ENCODE measurements at places on chromosomes 4 and X.

DNA sequence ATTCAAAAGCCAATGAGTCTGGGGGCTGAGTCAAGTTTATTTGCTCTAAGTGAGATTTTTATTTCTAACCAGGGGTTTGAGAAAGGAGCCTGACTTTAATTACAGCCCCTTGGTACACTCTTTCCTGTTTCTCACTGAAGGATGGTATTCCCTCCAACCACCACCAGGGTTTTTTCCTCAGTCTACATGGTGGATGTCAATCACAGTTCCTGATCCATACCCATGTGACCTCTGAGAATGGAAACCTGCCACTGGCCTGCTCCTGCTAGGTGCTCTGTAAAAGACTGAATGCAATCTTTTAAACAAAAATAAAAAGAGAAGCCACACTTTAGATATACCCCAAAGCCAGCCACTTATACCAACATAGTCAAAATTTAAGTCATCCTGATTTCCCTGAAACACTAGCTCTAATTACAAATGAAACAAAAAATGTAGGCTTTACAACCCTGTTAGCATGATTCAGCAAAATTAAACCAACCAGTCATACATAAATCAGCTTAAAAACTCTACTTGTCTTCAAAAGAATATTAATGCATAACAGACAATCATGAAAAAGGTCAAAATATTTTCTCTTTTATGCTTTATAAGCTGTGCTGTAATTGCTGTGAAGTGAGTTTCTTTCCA is 112.1 kb upstream of the NWD2 start:
- no peak for DNase-seq

DNA sequence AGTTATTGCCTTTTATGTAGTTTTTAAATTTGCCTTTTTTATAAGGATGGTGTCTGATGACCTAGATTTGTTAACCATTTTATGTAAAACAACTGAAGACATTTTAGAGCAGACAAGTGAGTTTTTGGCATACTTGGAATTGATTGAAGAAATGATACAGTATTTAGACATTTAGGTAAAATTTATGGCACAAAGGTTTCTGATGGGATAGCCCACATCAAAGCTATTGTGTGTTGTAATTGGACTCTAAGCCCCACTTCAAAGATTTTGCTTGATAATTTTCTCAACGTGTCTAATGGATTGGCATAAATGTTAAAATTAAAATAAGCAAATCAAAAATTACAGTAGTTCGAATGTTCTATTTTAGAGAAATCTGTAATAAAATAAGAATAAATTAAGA is 17.6 kb downstream of the EPGN start:
- no peak for DNase-seq

GRCh38 chr4:98204236-98204553 is 57.0 kb upstream of the RAP1GDS1 start:
- DNase-seq, result peak; percentile 24

DNA sequence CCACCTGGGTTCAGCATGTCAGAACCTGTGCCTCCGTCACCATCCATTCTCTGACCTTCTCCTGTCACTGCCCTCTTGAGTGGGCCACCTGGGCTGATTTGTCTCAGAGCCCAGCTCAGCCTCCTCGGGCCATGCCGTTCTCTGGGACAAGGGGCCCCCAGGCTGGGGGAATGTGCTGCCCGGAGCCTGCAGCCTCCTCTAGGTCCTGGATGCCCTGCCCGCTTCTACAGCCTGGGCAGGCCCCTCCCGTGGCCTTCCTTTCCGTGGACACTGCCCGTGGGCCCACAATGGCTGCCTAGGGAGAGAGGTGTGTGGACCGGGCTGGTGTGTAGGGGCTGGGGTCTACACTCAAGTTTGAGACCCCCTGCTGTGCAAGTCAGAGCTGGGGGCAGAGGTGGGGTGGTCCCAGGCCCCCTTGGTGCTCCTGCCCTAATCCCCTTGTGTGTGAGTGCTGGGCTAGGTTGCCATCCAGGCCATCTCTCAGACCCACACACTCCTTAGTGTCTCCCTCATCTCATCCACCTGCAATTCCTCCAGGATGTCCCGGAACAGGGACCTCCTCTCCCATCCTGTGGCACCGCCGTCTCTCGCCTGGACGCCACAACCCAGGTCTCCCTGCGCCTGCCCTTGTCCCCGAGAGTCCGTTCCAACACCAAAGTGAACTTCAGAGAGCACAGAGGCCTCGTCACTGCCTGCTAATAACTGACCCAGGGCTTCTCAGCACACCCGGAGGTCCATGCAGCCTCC is 12.4 kb downstream of the PSAPL1 start:
- no peak for DNase-seq

DNA sequence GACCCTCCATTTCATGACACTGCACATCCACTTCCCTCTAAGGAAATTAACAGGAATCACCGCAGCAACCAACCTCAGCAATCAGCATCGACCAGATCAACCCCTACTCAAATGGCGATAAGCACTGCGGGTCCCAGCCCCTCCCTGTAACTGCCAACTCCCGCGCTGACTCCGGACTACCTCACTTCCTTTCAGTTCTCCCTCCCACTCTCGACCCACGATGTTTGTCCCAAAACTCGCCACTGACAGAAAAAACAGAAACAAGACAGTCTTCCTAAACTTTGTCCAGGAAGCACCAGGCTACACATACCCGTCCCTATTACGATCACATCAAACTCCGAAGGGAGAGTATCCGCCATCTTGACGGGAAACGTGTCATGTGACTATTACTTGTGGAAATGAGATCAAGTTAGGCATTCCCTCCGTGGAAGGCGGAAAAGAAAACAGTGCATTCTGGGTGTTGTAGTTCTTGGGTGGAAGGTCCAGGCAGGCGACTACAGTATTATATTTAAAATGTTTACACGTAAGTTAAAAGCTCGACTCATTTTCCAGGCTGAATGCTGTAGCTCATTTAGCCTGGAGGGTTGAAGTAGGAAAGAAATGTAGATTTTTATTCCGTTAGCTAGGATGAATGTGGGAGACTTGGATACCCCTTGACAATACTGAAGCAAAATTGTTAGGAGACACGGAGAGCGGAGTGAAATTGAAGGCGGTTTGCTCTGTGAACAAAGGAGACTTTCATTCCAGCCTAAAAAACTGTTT is at the start of gene CHM:
Gene CHM (minus strand): TSS at position 385 of the 762 bp plus-strand sequence. CDS start 26 bp downstream, at position 359.
- DNase-seq, result peak; percentile 76

- DNase-seq, result no peak
Observed at GRCh38 chr4:75745161-75745560, 20.8 kb downstream of the USO1 start.

DNA sequence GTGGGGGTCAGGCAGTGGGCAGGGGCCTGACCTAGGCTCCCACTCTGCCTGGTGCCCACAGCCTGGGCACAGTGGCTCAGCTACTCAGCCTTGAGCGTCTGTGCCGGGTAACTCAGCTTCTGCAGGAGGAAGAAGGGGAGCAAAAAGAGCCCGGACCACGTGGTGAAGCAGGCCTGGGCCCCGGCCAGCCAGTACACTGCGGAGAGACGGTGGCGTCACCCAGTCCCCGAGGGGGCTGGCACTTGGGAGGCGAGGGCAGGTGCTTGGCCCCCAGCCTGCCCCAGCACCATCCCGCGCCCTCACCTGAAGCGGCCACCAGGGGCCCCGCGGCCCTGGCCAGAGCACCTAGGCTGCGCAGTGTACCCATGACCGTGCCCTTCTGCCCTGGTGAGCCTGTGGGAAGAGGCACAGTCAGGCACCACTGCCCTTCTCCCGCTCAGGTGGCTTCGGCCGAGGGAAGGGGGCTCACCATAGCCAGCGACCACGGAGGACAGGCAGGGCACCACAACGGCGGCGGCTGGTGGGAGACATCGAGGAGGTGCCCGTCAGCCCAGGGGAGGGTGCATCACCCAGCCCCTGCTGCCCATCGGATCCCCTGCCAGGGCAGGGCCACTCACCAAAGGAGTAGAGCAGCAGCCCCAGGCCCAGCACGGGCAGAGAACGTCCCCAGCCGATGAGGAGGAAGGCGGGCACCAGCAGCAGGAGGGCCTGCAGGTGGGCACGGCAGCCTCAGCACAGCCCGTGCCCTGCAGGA is 32.3 kb downstream of the NOP14 start:
- DNase-seq, result no peak

GRCh38 chr4:6448476-6449170 is 23.8 kb downstream of the PPP2R2C start:
- no peak for DNase-seq

- DNase-seq, result no peak
Observed at GRCh38 chrX:13646154-13646549, 6.8 kb upstream of the TCEANC start.

- DNase-seq, result no peak
Observed at GRCh38 chr4:62914758-62915157, 1494.5 kb downstream of the TECRL start.

DNA sequence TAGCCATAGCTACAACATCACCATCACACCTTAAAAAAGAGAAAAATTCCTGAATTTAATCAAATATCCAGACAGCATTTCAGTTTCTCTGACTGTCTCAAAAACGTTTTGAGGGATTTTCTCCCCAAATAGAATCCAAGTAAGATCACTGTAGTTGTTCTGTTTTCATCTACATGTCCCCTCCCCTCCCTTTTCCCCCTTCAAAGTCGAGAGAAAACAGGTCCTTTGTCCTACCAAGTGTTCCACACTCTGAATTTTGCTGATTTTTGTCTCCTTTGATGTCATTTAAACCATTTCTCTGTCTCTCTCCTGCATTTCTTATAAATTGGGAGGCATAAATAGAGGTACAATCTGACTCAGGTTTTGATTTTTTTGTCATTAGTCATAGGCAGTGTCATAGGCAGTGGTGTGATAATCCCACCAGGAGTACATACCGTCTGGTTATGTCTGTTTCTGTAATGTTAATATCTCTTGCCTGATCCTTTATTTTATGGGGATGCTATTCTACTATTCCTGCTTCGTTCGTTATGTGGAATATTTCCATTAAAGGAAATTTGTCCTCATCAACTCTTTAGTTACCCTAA is 348.6 kb downstream of the PTTG2 start:
- DNase-seq, result no peak

- no peak for DNase-seq
Observed at GRCh38 chr4:8710416-8710815, 117.9 kb downstream of the CPZ start.

DNA sequence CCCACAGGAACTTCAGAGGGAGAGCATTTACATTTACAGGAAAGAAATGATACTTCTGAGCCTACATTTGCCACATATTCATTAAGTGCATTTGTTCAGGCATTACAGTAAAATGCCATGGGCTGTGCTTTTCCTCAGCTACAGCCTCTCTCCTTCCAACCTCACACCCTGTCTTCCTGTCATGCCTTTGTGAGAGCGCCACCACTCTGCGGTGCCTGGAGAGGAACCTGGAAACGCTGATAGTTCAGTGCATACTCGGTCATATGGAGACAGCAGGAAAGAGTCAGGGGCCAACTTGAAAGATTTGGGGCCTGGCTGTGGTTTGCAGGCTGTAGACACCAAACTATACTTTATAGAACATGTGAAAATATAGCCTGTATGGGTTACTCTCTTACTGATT is 40.5 kb downstream of the NFKB1 start:
- no peak for DNase-seq

GRCh38 chrX:16930392-16930791 is 16.1 kb upstream of the REPS2 start:
- no peak for DNase-seq

DNA sequence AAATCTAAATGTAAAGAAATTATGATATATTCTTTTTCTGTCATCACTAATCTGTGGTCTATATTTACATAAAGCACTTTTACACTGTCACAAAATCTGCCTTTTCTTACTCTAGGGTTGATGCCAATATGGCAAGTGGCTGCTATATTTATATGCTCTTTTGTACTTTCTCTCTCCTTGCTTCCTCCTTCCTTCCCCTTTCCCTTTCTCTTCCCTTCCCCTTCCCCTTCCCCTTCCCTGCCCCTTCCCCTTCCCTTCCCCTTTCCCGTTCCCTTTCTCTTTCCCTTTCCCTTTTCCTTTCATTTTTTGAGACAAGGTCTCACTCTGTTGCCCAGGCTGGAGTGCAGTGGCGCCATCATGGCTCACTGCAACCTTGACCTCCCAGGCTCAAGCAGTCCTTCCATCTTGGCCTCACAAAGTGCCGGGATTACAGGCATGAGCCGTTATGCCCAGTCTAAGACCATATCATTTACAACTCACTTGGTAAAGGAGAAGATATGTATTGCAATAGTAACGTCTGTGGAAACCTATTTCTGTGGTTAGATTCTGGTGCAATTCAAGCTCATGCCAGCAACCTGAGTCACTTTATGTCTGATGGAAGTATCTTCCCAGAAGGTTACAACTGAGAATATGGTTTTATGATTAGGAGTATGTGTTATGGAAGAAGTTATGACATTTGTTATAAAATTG is 13.9 kb upstream of the PLAC8 start:
- no peak for DNase-seq

DNA sequence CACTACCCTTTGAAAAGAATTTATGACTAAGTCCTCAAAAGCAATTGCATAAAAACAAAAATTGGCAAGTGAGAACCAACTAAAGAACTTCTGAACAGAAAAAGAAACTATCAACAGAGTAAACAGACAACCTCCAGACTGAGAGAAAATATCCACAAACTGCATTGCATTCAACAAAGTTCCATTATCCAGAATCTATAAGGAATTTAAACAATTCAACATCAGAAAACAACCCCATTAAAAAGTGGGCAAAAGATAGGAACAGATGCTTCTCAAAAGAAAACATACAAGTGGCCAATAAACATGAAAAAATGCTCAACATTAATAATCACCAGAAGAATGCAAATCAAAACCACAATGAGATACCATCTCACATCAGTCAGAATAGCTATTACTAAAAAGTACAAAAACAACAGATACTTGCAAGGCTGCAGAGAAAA is 130.2 kb downstream of the GASK1B start:
- DNase-seq, result no peak
